Esophagus mucosa (tissue), 1 donor: ENCODE measurements at places on chromosomes 13 and 19. TPM values are rescaled to one million over a fixed set of nuclear protein-coding genes. Genes with fewer than 3 reads are reported as not detected.
A peak's percentile ranks its signal among the peaks of the same experiment; 100 is the strongest.

- peak; percentile 64 for ATAC-seq
Observed at GRCh38 chr19:18696023-18696422, 12.5 kb downstream of the CRTC1 start.

DNA sequence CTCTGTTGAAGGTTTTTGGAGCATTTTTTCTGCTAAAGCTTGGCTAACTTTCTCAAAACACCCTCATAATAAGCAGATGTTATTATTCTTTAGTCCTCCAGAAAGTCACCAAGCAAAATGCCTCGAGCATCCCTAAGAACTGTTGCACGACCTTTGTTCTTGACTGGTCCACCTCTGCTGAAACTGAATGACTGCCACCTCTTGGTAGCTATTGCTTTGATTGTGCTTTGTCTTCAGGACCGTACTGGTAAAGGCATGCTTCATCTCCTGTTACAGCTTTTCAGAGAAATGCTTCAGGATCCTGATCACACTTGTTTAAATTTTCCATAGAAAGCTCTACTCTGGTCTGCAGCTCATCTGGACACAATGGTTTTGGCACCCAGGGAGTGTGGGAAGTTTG is 254.8 kb downstream of the DCT start:
- ATAC-seq, result no peak

DNA sequence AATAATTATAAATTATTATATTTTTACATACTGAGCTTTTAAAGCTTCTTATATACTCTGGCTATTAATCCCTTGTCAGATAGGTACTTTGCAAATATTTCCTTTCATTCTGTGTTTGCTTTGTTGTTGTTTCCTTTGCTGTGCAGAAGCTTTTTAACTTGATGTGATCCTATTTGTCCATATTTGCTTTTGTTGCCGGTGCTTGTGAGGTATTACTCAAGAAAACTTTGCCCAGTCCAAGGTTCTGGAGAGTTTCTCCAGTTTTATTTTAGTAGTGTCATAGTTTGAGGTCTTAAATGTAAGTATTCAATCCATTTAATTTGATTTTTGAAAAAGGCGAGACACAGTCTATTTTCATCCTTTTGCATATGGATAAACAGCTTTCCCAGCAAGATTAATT is 1319.9 kb upstream of the PRR20A start:
- ATAC-seq, result no peak

NTF4 gene
- total RNA-seq, result 5.6 TPM

- ATAC-seq, result no peak
Observed at GRCh38 chr19:45090034-45090433, 2.9 kb upstream of the PPP1R37 start.

DNA sequence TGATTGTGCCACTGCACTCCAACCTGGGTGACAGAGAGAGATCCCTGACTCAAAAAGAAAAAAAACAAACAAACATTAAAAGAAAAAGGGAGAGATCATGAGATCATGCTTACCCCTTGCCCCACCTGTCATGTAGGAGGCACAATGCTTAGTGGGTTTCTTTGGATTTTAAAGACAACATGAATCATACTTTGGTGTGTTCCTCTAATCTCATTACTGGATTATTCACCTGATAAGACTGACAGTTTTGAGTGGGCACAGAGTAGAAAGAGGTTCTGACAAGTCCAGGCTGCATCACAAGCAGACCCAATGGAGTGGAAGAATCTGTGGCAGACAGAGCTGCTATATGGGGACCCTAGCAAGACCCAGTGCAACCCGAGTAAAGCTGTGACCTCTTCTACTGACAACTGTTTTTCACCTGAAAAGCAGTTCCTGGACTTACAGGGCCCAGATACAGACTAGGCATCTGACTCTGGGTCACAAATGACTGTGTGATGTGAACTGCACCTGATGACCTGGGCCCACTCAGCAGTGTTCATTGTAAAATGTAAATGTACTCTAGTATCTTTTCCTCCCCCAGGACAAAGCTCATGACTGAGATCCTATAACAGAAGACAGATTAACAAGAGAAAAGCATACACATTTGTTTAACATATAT is 28.9 kb upstream of the USP12 start:
- ATAC-seq, result no peak

GRCh38 chr13:40564342-40565001 is 102.0 kb downstream of the FOXO1 start:
- peak; percentile 9 for ATAC-seq

DNA sequence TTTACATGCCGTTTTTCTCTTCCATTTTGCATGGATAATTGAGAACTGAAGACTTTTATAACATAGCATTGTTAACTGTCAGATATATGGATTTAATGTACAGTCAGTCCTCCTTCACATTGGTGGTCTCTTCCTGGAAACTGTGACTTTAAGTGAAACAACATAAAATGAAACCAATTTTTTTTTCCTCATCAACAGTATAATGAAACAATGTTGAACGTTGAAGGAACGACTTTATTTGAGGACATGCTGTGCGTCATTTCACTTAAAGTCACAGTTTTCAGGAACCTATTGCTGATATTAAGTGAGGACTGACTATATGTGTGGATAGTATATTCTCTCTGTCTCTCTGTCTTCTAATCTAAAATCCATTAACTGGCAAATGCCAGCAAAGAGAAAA is 54.8 kb downstream of the COG3 start:
- no peak for ATAC-seq

C3 gene
- total RNA-seq, result 65.0 TPM

ERICH4 gene
- not detected for total RNA-seq

DNA sequence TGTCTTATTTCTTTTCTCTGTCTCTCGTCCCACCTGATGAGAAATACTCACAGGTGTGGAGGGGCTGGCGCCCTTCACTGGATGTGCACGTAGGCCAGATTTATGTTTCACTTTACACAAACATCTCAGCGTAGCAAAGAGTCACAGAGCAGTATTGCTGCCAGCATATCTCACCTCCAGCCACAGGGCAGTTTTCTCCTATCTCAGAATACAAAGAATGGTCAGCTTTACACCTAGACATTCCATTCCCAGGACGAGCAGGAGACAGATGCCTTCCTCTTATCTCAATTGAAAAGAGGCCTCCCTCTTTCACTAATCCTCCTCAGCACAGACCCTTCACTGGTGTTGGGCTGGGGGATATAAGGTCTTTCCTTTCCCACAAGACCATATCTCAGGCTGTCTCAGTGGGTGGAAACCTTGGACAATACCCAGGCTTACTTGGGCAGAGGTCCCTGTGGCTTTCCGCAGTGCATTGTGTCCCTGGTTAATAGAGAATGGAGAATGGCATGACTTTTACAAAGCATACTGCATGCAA is 7.2 kb upstream of the ZNF611 start:
- no peak for ATAC-seq

DNA sequence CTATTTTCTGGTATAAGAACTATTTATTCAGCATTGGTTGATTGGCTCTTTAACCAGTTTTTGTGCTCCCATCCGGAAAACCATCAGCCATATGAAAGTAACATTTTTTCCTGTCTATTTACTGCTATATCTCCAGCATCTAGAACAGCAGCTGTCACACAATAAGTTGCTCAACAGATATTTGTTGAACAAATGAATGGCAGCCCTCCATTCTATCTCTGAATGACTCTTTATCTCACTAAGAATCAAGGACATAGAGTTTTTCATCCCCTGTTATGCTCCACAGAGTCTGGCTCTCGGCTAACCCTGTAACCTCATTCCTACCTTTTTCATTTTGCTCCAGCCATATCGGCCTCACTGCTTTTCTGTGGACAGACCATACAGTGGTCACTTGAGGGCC is 145.5 kb downstream of the SLITRK6 start:
- no peak for ATAC-seq

- ATAC-seq, result no peak
Observed at GRCh38 chr13:47049276-47049989, 152.6 kb upstream of the HTR2A start.

GRCh38 chr19:5870986-5871394 is 650 bp upstream of the FUT5 start:
- ATAC-seq, result no peak

GRCh38 chr19:6047741-6048251 is 62.5 kb downstream of the RFX2 start:
- ATAC-seq, result peak; percentile 44

DNA sequence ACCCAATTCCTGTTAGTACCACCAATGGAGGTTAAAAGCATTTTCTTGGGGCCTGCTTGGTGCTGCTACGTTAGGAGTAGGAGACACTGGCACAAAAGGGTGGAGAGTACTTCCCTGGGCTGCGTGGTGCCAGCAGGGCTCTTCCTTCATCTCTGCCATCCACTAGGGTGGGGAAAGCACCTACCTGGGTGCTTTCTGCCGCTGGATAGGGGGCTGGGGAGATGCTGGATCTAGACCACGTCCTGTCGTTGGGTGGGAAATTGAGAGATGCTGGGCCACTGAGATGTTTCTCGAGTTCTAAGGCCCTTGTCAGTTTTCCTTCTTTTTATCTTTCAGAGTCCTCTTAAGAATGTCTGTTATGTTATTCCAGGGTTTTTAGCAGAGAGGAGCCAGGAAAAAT is 6.7 kb upstream of the FCGBP start:
- no peak for ATAC-seq

GRCh38 chr13:106100171-106100919 is 435.1 kb downstream of the EFNB2 start:
- peak; percentile 87 for ATAC-seq

- ATAC-seq, result no peak
Observed at GRCh38 chr13:84497613-84498012, 615.3 kb upstream of the SLITRK1 start.

- no peak for ATAC-seq
Observed at GRCh38 chr19:42281827-42282762, 13.0 kb downstream of the CIC start.

DNA sequence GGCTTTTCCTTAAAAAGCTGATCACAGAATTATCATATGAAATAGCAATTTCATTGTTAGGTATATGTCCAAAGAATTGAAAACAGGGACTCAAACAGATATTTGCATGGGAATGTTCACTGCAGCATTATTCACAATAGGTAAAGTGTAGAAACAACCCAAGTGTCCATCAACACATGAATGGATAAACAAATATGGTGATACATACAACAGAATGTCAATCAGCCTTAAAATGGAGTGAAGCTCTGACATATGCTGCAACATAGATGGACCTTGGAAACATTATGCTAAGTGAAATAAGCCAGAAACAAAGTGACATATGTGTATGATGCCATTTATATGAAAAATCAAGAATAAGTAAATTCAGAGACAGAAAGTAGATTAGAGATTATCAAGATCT is 6.1 kb upstream of the CEACAM1 start:
- no peak for ATAC-seq

DNA sequence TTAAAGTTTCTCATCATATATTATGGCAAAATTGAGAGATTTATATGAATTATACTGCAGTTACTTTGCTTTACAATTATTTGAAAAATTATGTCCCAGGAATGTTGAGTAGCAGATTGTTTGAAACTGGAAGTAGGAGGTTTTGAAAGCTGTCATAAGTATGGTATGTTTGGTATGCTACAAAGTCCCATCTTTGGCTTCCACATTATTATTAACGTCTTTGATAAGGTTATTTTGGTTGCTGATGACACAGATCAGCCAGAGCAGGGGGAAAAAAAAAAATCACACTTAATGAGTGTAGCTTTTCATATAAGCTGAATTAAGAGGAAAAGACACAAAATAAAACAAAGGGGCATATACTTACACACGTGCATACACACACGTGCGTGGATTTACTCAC is 130.1 kb downstream of the SLITRK1 start:
- ATAC-seq, result no peak

GRCh38 chr13:112247471-112248405 is 128.4 kb upstream of the SPACA7 start:
- ATAC-seq, result no peak

DNA sequence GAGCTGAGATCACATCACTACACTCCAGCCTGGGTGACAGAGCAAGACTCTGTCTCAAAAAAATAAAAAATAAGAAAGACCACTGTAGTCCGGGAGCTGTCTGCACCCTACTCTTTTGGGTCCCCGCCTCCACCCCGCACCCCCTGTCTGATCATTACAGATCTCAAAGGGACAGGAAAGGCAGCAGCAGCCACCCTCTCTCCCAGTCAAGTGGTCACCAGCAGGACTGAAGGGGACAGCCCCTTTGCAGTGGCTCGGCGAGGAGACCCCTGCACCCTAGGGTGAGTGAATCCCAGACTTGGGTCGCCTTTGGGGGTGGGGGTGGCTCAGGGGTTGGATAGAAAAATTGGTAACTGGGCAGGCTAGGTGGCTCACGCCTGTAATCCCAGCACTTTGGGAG is 12.5 kb upstream of the KCNN1 start:
- ATAC-seq, result no peak

TNFSF13B gene
- total RNA-seq, result 2.0 TPM

GRCh38 chr19:15218501-15218900 is 13.7 kb downstream of the EPHX3 start:
- ATAC-seq, result no peak
